ENCODE measurements at places on chromosomes 5 and 9.

GRCh38 chr5:84382363-84383295 is 2.1 kb downstream of the EDIL3 start:
- peak; percentile 62 for DNase-seq

- DNase-seq = no peak
These were observed 862.4 kb upstream of the CDH9 start for GRCh38 chr5:27900761-27901160.

- DNase-seq = no peak
These were observed 3.0 kb upstream of the ERGIC1 start for GRCh38 chr5:172830876-172831662.

DNA sequence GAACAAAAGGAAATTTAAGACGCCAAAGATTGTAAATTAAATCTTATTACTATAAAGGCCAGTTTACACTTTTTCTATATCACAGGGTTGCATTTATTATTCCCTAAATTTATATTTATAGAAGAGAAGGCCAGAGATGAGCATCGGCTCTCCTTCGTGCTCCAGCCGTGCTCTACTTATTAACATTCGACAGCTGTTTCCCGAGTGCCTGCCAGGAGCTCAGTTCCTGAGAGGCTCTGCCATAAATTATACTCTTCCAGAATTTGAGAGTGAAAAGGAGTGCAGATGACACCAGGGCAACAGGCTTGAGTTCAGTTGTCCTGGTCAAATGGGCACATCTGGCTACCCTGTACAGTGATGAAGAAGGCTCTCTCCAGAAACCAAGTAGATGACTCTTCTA is 70.1 kb downstream of the PCSK5 start:
- DNase-seq = no peak

DNA sequence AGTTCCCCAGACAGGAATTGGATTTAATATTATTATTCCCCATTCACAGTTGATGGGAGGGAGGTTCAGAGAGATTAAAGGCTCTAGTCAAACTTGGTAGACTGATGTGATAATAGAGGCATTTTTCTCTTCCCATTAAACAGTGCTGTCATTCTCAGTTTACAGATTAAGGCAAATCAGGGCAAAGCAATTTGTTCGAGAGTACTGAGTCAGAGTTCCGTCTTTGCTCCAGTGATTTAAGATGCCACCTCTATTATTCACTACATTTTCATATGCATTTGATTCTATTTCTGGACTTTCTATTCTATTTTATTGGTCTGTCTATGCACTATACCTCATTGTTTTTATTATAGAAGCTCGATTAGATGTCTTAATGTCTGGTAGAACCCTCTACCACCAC is 201.0 kb upstream of the RAI14 start:
- no peak for DNase-seq

DNA sequence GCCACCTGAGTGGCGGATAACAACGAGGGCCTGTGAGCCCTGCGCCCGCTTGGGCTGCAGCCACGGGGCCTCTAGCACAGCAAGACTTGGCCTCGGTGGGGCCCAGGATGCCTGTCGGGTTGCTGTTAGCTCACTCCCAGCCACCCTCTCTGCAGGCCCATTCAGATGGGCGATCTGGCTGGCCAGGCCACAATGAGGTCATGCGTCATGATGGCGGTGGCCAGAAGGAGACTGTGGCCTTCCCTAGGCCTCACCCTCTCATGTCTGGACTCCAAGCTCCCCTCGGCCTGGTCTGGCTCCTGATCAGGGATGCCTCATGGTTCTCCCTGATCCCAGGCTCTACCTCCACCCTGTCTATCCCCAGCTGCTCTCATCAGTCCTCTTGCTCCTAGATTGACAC is 19.0 kb upstream of the TCOF1 start:
- DNase-seq = no peak

- DNase-seq = no peak
These were observed 1.6 kb downstream of the PIP5KL1 start for GRCh38 chr9:127928676-127929624.

GRCh38 chr5:15285901-15286583 is 213.9 kb upstream of the FBXL7 start:
- DNase-seq = no peak

DNA sequence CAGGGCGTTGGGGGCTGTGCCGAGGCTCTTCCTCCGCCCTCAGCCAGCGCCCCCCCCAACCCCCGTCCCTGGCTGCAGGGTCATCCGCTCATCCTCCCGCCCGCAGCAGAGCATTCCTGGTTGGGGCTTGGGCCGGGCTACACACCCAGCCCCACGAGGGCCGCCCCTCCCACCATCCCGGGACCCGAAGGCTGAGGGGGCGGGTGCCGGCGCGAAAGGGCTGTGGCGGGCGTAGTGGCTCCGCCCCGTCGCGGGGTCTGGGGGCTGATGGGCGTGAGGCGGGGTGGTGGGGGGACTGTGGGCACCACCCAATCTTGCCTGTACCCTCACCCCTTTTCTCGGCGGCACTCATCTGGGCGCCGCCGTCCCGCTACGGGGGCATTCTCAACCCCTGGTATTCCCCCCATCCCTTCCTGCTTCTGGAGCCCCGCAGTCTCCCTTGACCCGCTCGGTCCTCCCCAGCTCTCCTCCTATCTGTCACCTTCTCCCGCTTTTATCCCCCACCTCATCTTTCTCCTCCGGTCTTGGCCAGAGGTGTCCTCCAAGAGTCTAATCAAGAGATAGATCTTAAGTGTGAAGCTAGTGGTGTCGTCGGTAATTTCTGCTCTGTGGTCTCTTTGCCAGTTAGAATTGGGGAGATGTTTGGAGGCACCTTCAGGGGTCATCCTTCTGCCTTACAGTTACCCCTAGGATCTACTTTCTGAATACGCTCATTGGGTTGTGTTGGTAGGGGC is 1.6 kb downstream of the FER start:
- no peak for DNase-seq

- DNase-seq = no peak
These were observed 181.8 kb downstream of the ASTN2 start for GRCh38 chr9:117233016-117233415.

- DNase-seq = no peak
These were observed 208.7 kb upstream of the IER5L start for GRCh38 chr9:129386812-129387177.

DNA sequence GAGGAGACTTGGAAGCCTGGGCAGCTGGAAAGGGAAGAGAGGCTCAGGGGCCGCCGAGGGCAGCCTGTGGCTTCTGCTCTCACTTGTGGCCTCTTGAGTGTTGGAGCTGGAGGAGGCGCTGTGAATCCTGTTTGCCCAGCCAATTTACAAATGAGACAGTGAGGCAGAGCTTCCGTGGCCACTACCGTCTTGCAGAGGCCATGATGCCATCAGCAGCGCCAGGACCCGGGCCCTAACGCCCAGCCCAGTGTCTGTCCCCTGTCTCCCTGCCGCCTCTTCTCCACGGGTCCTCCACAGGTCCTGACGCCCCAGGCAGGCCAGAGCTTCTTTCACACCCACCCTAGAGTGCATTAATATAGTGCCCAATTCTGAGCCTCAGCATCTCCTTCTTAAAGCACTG is 172.8 kb downstream of the GOLPH3 start:
- DNase-seq = no peak

DNA sequence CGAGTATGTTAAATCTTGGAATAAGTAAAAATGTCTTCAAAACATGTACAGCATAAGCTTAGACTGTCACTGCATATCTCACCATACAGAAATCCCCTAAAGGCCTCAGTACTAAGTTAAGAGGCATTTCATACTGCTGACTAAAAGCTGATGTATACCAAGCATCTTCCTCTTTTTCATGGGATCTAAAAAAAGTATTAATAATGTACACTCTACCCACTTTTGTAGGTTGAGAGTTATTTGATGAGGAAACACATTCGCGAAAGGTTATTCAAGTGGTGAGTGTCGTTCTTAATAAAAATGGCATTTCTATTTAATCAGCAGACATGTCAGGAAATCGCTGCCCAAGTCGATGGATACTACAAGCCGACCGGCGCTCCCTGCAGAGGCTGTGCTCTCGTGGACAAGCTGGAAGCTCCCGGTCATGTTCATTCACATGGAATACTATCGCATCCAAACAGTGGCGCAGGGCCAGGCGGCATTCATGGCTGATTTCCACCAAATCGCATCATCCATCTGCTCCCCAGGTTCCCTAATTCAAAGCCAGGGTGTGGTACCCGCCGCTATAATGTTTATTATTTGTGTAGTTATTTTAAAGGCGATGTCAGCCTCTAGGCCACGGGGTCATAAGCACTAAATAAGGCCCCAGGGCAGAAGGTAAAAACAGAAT is 724 bp downstream of the SGTB start:
- peak; percentile 56 for DNase-seq

- DNase-seq = no peak
These were observed 34.5 kb upstream of the MED27 start for GRCh38 chr9:132114102-132114707.

DNA sequence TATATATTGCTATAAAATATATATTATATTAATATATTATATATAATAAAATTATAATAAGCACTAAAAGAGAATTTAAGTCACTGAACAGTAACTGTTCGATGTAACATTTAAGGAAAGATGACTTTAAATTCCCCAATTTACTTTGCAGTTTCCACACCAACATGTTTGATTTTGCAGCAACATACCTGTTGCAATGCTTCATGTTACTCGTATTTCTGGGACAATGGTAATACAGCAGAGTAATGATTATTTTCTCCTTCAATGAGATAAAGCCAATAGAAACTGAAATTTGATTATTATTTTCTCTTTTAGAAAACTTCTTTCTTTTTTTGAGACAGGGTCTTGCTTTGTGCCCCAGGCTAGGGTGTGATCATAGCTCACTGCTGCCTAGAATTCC is 9.5 kb upstream of the NAA35 start:
- DNase-seq = no peak

- no peak for DNase-seq
These were observed 310.7 kb downstream of the RAB3C start for GRCh38 chr5:58893551-58893950.

GRCh38 chr5:37166197-37166596 is 83.0 kb downstream of the CPLANE1 start:
- DNase-seq = no peak

- DNase-seq = no peak
These were observed 3.2 kb upstream of the ANXA1 start for GRCh38 chr9:73148447-73148937.

DNA sequence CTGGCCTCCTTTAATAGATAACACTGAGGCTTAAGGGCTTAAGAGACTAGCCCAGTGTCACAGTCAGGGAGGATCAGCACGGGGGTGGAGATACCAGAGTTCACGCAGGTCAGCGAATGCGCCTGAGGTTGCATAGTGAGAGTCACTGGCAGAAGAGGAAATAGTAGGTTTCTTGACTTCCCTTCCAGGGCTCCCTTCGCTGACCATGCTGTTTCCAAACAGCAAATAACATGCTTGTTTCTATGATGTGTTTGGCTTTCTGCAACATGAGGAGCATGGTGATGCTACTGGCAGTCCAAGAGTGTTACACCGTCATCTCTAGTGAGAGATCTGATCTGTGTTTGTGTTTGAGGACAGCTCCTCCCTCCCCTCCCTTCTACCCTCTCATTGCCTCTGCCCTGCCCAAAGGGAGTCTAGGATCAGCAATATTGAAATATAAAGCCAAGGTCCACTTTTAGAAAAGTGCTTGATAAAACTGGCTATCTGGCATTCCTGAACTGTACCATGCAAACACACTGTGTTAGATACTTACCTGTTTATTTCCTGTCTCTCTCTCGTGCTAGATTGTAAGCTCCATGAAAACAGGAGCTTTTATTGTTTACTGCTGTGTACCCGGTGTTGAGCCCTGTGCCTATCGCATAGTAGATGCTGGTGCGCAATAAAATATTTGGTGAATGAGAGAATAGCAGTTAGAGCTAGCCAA is 12.3 kb downstream of the TLE4 start:
- no peak for DNase-seq

DNA sequence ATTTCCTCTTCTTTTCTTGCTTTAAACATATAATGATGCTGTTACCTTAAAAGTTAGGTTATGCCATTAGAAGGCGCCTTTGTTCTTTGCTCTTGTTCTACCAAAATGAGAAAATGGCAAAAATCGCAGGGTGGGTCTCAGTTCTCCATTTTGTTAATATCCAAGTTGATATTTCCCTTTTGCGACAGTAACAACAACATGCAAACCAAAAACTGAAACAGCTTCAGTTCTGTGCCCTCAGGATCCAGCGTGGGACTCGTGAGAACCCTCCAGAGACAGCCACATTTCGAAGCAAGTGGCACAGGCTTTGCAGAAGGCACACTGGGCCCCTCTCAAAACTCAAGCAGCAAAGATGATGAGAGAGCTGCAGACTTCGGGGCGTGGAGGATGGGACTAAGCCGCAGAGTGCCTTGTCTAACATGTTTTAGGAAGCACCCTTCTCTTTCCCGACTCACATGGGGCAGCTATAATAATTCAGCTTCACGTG is 33.0 kb upstream of the LCP2 start:
- no peak for DNase-seq

DNA sequence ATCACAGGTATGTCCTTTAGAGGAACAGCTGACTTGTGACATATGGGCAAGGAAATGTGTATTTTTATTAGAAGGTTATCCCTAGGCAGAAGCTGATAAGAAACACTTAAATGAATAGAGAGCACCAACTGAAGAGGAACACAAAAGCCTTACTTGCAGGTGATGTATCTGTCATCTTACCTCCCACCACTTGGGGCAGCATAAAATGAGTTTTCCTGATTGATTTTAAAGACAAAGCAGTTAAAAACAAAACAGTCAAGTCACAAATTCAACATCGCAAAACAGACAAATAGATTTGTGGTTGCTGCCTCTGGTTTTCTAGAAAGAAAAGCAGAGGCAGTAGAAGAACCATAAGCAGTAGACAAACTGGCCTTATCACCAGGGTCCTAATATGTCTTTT is 302.4 kb upstream of the ZNF462 start:
- DNase-seq = no peak

DNA sequence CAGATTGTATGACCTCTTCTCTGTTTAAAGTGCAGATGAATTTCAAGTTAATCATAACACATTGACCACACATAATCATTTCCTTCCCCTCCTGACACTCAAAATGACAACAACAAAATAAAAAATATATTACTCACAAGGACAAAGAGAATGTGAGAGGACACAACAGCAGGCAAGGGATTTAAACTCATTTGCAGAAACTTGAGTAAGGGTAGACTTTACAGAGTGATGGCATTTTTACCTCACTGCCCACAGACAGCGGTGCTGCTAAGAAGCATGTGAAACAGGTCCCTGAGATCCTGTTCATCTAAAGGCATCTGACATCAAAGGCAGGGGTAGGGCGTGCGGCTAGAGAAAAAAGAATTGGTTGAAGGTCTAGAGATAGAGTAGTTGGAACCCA is 99.0 kb downstream of the TRIM36 start:
- DNase-seq = no peak

- DNase-seq = no peak
These were observed 10.3 kb downstream of the FXN start for GRCh38 chr9:69045821-69046220.

DNA sequence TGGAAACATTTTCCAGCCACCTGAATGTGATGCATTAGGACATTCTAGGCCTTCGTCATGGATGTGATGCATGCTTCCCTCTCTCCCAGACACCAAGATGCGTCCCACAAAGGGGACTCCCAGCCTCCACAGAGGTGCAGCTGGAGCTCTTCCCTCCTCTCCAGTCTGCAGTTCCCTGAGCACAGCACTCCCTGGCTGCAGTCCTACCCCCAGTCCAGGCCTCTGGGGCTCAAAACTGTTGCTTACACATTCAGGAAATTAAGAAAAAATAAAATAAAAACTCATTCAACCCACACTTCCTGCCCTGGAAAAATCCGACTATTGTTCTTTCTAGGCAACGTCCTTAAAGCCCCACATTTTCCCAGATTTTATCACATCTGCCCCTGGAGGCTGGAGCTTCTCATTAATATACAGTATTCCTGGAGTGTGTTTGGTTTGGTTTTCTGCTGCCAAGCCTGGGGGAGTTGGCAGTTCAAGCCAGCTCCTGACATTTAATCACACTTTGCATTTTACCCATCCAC is 78.4 kb upstream of the ICE1 start:
- no peak for DNase-seq

GRCh38 chr9:36401164-36401740 is 1.2 kb upstream of the RNF38 start:
- no peak for DNase-seq
